ENCODE measurements at places on chromosomes 4 and X.

DNA sequence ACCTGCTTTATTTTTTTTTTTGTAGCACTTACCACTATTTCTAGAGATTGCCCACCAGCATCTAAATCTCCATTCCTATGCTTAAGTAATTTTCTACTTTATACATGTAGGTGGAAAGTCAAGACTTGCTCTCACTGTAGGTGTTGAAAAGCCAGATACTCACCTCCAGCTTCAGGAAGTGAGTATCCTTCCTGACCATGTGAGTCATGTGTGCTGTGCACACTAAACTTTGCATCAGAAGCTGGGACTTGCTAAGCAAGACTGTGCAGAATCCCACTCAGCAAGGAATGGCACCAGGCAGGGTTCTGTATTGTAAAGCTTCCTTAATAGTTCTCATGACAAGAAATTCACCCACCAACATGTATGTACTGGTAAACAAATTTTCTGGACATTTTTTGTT, 151.8 kb downstream of the POU4F2 start:
- DNase-seq, result no peak

- no peak for DNase-seq
Measured at GRCh38 chr4:1416948-1417260, 10.7 kb upstream of the NKX1-1 start.

DNA sequence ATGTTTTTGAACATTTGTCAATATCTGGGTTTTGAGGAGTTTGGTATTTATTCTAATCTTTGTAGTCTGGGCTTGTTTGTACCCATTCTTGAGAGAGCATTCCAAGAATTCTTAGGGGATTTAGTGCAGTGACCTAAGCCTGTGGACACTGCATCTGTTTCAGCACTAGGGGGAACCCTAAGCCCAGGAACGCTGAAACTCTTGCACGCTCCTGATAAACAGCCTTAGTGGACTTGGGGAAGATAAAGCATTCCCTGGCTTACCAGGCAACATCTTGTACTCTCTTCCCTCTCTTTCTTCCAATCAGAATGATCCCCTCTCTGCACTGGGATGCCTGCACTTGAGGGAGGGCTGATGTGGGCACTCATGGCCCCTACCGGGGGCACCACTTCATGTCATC, 654.9 kb upstream of the HTR2C start:
- DNase-seq, result no peak

DNA sequence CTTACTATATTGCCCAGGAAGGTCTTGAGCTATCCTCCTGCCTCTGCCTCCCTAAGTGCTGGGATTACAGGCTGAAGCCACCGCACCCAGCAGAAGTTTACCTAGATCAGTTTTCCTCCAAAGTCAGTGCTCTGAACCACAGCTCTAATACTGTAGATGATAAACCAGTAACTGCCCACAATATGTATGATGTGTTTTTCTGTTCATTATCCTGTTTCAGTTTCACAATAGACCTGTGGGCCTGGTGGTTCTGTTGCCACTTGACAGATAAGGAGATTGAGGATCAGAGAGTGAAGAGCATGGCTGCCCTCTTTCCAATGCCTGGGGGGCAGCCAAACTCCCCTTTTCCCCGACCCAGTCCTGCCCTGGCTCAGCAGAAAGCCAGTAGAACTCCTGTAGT, 87.0 kb downstream of the EFNB1 start:
- no peak for DNase-seq

- DNase-seq, result no peak
Measured at GRCh38 chrX:1444561-1445500, 7.9 kb downstream of the ASMTL start.

- no peak for DNase-seq
Measured at GRCh38 chrX:83771664-83772063, 89.3 kb upstream of the CYLC1 start.

DNA sequence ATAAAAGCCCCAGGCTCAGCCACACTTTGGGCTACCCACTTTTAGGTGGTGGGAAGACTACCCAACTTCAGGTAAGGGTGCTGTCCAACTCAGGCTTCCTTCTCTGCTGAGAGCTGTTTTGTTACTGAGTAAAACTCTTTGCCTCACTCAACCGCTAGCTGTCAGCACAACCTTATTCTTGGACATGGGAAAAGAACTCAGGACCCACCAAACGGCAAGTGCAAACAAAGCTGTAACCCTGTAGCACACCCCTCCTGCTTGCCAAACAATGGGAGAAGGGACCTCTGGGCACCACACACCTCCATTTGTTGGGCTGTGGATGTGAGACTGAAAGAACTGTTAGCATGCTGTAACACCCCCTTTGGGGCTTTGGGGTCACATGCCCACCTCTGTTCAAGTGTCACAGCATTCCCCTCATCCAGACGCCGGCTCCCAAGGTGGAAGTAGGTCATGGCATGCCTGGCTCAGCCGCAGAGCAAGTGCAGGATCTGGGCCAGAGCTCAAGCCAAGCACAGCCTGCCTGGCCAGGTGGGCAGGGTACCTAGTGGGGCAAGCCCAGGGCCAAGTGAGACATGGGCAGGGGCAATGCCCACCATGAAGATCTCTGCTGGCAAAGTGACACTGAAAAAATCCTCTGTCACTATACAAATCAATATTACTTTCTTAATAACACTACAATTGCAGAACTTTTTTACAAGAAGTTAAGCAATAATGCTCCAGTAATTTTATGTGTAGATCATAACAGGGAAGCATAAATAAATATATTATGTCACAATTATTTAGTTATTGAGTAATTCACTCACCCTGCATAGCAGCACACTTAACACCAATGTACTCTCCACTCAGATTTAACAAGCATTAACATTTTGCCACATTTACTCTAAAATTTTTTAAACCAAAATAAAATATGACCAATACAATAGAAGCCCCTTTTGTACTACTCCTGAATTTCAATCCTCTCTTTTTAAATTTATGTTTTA, 107.2 kb downstream of the TBCK start:
- no peak for DNase-seq

DNA sequence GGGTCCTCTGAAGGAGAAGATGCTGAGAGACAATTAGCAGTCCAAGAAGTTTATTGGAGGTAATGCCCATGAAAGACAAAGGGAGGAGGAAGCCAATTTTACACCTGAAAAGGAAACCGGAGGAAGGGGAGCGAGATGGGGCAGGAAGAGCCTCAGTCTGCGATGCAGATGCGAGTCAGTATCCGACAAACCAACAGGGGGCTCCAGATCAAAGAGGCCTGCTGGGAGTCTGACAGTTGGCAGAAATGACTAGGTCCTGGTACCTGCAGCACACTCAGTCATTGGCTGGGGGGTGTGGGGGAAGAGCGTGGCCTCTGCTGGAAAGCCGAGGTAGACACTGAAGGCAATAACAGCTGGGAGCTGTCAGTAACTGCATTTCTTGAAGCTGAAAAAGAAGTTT, 231.1 kb upstream of the CENPE start:
- DNase-seq, result no peak

GRCh38 chr4:40954088-40954668, 204.4 kb downstream of the NSUN7 start:
- no peak for DNase-seq

- DNase-seq, result no peak
Measured at GRCh38 chr4:74117024-74117534, 18.1 kb upstream of the CXCL2 start.
